ENCODE measurements at places on chromosomes 7 and 10. TPM values are rescaled to one million over a fixed set of nuclear protein-coding genes. Genes with fewer than 3 reads are reported as not detected.
A peak's percentile ranks its signal among the peaks of the same experiment; 100 is the strongest.

Gene DKK1
- 0.82 TPM for total RNA-seq

Gene TLX1
- 0.21 TPM for total RNA-seq

Gene AMZ1
- not detected for total RNA-seq

GRCh38 chr10:28496481-28496961, 36.4 kb upstream of the WAC start:
- H3K27me3 ChIP-seq = no peaks in the 10 kb centered on the region
- no peak overlapping the region for H3K27ac ChIP-seq
- H3K36me3 ChIP-seq = no peaks in the 10 kb centered on the region

- H3K27me3 ChIP-seq = no peaks in the 10 kb centered on the region
- peaks cover 13% of the 10 kb centered on the region for H3K4me1 ChIP-seq
- peak; percentile 26 for DNase-seq
- peak overlapping the region; percentile 12 for H3K4me3 ChIP-seq
Observed at GRCh38 chr10:96270571-96270970, 798 bp downstream of the BLNK start.

DNA sequence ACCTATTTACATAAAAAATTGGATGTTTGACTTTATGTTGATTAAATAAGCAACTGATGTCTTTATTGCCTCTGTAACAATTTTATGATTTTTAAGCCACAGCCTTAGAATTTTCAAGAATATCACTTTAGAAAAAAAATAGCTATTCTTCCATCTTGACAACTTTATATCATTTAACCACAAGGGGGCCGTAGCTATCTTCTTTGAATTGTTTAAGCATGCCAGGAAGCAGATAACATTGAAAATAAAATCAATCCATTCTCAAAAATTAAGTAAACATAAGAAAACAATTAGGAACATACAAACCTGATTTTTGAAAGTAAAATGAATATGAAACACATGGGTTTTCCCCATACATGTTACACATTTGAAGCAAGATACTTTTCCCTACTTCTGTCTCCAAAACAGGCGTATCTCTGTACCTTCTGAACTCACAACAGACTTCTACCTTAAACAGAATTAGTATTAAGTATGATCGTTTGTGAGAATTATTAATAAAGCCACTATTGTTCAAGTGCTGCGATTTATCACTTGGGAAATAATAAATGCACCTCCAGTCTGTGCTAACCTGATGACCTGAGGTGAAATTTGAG, 209.0 kb downstream of the CACNA2D1 start:
- no peak overlapping the region for H3K4me3 ChIP-seq
- no peaks in the 10 kb centered on the region for H3K36me3 ChIP-seq
- H3K27ac ChIP-seq = no peak overlapping the region
- no peak for DNase-seq

GRCh38 chr7:77184990-77185389, 14.6 kb downstream of the FGL2 start:
- H3K36me3 ChIP-seq = no peaks in the 10 kb centered on the region
- no peak overlapping the region for H3K27ac ChIP-seq
- H3K4me3 ChIP-seq = no peak overlapping the region

- H3K4me1 ChIP-seq = no peaks in the 10 kb centered on the region
- H3K4me3 ChIP-seq = no peak overlapping the region
- no peaks in the 10 kb centered on the region for H3K36me3 ChIP-seq
- DNase-seq = no peak
- H3K27me3 ChIP-seq = no peaks in the 10 kb centered on the region
- H3K27ac ChIP-seq = no peak overlapping the region
Observed at GRCh38 chr7:84914598-84914997, 272.3 kb downstream of the SEMA3D start.

GRCh38 chr7:43749383-43749940, 9.0 kb upstream of the BLVRA start:
- DNase-seq = no peak
- H3K27ac ChIP-seq = no peak overlapping the region
- H3K4me1 ChIP-seq = no peaks in the 10 kb centered on the region
- no peaks in the 10 kb centered on the region for H3K36me3 ChIP-seq
- H3K4me3 ChIP-seq = no peak overlapping the region
- H3K27me3 ChIP-seq = no peaks in the 10 kb centered on the region

GRCh38 chr10:86355571-86356038, 11.0 kb downstream of the GRID1 start:
- no peaks in the 10 kb centered on the region for H3K4me1 ChIP-seq
- no peak overlapping the region for H3K27ac ChIP-seq
- no peak overlapping the region for H3K4me3 ChIP-seq
- no peaks in the 10 kb centered on the region for H3K27me3 ChIP-seq

Measured in colonic mucosa (tissue), 4 donors.